ENCODE measurements at places on chromosomes 4 and X.

DNA sequence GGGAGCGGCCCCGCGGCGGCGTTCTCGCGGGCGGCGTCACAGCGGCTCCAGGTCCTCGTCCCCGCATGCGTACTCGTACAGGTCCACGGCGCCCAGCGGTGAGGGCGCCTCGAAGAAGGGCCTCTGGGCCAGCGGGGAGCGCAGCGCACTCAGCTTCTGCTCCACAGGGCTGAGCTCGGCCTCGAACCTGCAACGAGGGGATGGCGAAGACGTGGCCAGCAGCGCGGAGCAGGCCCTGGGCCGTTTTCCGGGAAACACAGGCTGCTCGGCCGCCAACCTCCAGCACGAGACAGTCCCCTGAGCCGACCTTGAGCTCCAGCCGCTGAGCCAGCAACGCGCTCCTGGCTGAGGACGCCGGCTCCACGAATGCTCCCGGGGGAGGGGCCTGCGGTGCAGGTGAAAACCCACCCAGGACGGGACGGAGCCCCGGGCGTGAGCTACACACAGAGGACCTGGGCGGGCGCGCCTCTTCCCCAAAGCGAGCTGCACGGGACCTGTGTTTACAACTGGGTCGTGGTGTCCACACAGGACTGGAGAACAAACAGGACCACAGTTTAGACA lies 15.8 kb upstream of the GTPBP6 start:
- no peak for DNase-seq

DNA sequence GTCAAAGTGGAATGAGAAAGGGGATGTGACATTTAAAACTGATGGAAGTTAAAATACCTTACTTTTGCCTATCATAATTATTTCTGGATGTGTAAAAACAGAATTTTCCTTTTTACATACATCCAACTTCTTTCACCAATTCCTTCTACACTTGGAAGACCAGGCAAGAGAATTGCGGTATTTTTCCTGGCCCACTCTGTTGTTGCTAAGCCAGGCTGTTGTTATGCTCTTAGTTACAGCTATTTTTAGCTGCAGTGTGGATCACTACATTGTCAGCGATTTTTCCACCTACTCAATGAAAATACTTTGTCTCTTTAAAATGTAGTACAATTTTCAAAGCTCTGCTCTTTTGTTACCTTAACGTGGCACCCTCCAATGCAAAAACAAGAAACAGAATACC lies 43.4 kb downstream of the NKX6-1 start:
- DNase-seq: no peak

DNA sequence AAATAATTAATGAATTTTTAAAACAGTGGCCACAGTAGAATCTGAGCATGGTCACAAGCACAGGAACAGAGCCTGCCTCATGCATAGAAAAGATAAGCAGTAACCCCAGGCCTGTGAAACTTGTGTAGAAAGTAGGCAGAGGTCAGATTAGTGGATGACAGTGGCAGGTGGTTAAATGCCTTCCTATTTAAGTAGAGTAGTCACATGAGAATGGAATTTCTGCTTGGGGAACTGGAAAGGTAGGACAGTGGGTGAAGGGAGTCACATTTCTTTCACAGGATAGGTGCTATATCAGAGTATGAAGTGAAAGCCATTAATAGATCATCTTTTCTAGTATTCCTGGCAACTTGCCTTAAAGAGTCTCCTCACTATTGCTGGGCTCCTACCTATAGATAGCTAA lies 34.9 kb upstream of the ASB12 start:
- no peak for DNase-seq

DNA sequence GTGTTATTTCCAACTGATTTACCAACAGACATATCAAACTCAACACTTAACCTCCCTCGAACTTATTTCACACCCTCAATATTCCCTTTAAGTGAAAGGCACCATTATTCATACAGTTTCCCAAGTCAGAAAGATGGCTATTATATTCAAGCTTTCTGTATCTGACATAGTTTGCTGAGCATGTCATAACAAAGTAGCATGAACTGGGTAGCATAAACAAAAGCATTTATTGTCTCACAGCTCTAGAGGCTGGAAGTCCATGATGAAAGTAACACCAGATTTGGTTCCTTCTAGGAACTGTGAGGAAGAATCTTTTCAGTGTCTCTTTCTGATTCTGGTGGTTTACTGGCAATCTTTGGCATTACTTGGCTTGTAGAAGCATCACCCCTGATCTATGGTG lies 1388.6 kb downstream of the TECRL start:
- no peak for DNase-seq

GRCh38 chr4:5943561-5943960 lies 50.7 kb upstream of the CRMP1 start:
- no peak for DNase-seq

GRCh38 chr4:52111995-52112394 lies 60.9 kb downstream of the SPATA18 start:
- DNase-seq: no peak

GRCh38 chr4:142396279-142396678 lies 449.8 kb downstream of the INPP4B start:
- no peak for DNase-seq

DNA sequence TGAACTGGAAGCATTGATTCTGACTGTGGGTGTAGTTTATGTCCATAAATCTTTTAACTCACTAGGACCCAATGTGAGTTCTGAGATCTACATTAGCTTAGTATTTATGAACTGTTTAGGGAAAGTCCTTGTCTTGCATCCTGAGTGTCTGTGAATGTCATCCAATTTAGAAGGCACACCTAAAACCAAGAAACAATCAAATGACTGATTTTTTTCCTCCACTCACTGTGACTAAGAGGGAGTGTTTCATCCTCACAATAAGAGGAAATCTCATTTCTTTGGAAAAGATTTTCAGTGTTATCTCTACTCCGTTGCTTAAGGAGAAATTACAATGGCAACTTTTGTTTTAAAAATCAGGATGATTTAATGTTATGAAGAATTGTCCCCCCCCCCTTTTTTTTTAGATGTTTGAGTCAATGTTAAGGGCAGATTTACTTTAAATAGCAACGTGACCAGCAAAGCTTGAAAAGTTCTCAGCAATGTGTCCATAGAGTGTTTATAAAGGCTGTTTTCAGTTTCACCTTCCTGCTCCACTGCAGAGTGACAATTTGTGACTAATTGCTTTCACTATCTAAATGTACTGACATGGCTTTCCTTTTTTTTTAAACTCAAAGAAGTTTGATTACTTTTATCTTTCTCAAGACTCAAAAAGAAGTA lies 173.0 kb downstream of the SPCS3 start:
- no peak for DNase-seq

- DNase-seq: no peak
These were observed 358.9 kb downstream of the TRAM1L1 start for GRCh38 chr4:116726523-116726922.

DNA sequence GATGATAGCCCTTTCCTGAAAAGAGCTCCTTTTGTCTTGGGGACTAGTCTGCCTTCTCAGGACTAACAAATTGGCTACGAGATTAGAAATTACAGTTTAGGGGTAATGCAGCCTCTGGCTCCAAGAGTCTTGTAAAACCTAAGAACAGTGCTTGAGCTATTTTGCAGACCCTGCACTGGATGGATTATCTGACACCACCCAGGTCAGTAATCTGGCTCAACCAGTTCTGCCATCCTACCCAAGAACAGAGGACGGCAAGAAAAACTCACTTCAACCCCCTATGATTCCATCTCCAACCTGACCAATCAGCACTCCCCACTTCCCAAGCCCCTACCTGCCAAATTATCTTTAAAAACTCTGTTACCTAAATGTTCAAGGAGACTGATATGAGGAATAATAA lies 225.1 kb downstream of the FAM47A start:
- no peak for DNase-seq

DNA sequence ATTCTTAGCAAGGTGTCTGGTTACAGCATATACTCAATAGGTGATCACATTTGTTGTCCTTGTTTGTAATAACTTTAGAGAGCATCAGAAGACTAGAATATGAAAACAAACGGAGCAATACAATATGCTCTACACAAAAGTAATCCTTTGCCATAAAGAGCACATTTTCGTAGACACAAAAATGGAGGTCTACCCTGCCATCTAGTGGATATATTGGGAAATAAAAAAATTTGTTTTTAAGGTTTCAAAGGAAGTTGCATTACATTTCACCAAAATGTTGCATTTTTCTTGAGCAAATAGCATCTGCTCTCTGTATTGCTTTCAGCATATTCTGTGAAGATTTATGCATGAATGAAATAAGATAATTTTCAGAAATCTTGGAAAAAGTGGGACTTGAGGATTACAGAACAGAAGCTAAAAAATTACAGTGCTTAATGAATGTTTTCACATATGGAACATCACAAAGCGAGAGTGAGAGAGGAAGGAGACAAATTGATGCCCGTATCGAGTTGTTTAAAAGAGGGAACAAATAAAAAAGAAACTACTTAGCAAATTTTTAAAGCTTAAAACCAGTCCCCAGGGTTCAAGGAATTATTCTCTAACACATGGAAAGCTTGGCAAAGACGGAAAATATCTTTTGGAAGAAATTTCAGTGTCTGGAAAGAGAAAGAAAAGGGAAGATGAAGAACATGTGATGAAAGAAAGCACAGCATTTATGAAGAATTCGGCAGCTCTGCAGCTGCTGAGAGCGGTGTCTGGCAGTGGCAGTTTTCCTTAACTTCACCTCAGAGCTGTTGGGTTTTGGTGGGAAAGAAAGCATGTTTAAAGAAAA lies 390.1 kb downstream of the ANKRD50 start:
- DNase-seq: no peak

- DNase-seq: no peak
These were observed 43.3 kb upstream of the PPM1K start for GRCh38 chr4:88327665-88328064.

GRCh38 chr4:155854582-155855226 lies 11.4 kb downstream of the ASIC5 start:
- no peak for DNase-seq

- DNase-seq: no peak
These were observed 98.0 kb downstream of the SH3KBP1 start for GRCh38 chrX:19789376-19789775.

DNA sequence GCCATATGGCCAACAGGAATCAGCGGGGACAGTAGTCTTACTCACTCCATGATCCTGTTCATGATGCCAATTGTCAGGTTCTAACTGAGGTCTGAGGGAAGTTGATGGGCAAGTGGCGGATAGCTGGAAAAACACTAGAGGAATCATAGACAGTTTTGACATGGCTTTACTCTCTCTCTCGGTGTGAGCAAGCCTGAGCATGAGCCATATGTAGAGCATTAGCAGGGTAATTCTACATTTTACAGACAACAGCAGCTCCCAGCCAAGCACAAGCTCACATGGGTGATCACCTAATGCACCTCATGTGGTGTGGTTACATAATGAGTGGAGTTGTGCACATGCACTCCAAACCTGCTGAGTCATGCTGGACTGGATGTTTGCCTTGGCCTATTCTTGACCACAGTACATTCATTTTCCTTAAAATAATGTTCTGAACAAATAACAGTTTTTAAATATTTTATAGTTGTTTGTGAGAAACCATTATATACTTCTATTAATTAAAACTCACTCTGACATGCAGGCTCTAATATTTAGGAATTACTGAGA lies 429.2 kb downstream of the GPAT3 start:
- DNase-seq: no peak

DNA sequence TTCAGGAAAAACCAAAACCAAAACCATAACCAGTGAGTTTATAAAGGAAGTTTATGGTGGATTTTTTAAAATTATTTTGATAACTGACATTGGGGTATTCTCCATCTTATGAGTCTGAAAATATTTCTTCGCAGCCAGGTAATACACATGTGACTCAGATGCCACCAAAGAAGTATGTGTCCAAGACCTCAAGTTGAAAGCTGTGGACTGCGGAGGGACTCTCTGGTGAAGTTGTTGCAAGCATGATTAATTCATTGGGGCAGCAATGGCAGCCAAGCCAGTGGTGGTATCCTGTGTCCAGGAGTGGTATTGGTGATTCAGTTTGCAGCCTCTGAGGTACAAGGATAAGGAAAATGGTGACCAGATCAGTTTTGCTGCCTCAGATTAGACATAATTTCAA lies 14.0 kb upstream of the ADH5 start:
- DNase-seq: no peak

- no peak for DNase-seq
These were observed 36.7 kb upstream of the STS start for GRCh38 chrX:7110821-7111276.

- DNase-seq: no peak
These were observed 15.8 kb downstream of the SMPX start for GRCh38 chrX:21741869-21742701.

DNA sequence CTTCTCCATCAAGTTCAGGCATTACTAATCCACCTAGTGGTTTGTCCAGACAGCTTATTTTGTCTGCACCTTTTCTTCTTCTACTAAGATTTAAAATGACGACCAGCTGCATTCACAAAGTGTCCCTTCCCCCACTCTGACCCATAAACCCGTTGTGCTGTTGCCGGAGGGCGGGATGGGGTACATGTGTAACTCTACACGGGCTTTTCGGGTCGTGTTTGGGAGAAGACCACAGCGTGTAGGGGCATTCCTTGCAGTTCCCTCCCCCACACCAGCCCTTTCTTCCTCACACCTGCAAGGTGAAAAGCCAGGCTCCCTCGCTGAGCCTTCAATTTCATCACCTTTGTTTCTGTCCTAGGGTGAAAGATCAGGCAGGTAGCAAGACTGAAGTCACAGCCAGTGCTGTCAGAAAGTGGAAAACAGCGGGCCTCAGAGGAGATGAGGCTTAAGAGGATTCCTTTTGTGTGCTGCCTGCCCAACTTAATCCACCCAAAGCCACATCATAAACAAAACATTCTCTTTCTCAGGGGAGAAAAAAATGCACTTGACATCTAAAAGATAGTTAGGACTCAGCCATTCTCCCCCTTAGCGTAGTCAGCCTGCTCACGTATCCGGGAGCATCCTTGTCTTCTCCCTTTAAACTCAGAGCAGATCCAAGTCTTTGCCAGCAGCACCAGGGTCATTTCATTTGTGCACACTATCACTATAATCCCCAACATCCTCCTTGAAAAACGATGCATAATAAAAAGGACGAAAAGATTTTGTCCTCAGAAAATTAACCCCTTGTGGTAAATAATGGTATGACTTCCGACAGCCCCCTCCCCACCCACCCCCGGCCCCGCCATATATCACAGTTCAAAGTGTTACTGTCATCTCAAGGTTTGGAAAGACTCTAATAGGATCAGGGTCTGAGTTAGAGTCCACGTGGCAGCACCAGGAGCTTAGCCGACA lies 599.0 kb downstream of the RAB28 start:
- DNase-seq: no peak

DNA sequence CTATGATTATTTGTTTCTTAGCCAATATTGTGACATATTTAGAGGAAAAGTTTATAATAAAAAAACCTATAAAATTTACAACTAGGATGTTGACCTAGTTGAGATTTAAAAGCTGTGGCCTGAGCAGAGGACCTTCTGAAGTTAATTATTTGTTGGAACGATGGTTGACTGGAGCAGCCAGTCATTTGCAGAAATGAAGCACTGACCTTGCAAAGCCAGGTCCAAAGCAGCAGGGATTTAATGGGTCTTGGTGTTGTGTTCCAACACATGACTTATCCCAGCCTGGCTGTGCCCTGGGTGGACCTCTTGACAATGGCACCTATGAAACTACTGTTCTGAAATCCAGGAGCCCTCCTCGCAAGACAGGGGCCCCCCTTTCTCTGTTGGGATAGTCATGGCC lies 235.2 kb downstream of the FRAS1 start:
- DNase-seq: no peak

Measured in activated CD4-positive, alpha-beta T cell treated with anti-CD3 and anti-CD28 coated beads, Interleukin-2, amount 50 U/mL, for 4 hours (primary cell).